NCI-H1105 (cell line): ENCODE measurements at places on chromosomes 7 and 10.

- DNase-seq, result no peak
Observed at GRCh38 chr7:31885171-31885570, 185.0 kb downstream of the PDE1C start.

DNA sequence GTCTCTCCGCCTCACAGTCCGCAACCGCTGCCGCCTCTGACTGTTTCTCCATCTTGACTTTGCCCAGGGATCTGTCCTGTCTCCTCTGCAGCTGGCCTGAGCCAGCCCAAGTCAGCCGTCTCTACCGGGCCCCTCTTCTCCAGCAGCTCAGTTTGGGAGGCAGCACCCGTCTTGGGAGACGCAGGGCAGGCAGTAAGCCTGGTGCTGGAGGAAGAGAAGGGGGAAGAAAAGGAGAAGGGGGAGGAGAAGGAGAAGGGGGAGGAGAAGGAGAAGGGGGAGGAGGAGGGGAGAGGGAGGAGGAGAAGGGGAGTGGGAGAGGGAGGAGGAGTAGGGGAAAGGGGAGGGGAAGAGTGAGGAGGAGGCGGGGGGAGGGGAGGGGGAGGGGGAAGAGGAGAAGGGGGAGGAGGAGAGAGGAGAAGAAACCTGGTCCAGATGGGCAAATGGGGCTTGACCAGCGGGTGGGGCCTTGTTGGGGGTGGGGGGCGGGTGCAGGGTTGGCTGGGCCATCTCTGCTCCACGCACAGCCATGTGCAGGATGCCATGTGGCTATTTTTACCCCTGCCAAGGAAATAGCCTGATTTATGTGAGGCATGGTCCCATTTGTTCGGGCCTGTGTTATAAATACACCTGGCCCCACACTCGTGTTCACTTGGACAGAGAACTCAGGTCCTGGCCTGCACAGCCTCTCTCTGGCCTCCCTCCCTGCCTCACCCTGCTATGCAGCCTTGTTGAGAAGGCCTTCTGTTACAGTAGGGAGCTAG is 35.9 kb upstream of the FZD9 start:
- no peak for DNase-seq

DNA sequence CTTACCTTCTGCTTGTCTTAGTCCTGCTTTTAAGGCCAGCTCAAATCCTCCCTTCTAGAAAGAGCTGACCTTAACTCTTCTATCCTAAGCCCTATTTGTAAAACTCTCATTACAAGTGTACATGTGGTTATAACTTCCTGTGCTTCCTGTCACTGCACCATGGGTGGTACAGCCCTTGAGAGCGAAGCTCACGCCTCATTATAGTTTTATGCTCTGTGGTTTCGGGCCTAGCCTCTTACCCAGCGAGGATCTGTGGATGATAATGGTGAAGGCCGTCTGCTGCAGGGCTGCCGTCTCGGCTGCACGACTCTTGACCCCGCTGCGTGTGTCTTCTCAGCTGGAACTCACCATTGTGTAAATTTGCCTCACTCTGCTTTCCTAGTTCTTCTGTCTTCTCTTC is 74.6 kb downstream of the CUL1 start:
- DNase-seq, result no peak

DNA sequence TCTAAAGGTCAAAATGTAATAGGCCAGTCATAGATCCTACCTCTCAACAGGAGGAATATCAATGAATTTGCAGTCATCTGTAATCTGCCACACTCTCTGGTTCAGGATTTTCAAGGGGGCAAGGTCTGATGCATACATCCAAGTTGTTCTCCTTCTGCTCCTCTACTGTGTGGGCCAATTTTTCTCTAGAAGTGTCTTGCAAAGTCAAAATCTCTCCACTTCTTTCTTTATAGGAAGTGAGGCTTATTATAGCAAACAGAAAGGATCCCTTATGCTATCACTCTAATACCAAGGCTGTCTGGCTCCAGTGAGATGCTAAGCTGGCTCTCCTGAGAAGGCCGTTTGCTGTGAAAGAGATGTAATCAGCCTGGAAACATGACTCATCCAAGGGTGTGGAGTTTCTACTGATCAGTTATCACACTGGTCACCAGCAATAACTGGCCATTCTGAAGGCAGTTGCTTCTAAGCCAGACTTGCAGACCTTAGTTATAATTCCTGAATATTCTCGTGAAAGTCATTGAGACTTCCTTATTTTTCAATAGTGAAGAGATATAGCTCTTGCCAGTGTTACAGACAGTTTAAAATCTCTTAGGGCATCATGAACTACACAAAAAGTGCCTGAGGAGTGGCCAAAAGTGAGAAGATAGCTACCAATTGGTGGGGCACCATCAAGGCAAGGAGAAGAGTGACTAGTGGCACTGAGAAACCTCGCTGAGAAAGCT is 43.2 kb upstream of the LRGUK start:
- no peak for DNase-seq

DNA sequence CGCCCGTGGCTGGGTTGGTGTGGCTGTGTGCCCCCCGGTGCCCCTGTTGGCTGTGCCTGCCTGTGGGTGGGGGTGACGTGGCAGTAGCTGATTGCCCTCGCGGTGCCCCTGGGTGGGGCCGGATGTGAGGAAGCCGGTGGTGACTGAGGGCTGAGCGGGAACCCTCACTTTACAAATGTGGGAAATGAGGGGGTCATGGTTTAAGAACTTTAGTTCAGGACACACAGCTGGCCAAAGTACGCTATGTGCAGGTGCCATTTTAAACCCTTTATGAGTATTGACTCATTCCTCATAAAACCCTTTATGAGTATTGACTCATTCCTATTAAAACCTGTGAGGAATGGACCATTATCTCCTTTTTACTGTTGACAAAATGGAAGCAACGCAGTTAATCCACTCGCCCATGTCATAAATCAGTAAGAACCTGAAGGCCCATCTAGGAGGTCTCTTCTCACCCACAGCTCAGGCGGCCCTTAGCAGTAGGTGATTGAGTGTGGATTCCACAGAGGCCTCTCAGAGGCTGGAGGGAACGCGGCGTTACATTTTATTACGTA is 290.1 kb upstream of the COBL start:
- no peak for DNase-seq

DNA sequence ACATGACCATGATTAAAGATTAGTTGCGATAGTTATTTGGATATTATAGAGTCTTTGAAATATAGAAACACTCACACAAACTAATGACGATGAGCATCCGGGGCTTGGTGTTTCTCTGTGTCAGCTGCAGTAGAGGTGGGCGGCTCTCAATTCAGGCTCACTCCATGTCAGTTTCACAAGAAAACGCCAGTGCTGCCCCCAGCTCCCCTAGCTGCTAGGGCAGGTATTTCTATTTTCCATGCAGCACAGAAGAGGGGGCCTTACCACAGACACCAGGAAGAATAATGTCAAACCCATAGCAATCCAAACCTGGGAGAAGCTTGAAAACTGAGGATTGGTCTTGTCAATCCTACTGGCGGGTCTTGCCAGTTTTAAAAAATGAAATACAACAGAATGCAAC is 197.1 kb downstream of the PHTF2 start:
- no peak for DNase-seq

DNA sequence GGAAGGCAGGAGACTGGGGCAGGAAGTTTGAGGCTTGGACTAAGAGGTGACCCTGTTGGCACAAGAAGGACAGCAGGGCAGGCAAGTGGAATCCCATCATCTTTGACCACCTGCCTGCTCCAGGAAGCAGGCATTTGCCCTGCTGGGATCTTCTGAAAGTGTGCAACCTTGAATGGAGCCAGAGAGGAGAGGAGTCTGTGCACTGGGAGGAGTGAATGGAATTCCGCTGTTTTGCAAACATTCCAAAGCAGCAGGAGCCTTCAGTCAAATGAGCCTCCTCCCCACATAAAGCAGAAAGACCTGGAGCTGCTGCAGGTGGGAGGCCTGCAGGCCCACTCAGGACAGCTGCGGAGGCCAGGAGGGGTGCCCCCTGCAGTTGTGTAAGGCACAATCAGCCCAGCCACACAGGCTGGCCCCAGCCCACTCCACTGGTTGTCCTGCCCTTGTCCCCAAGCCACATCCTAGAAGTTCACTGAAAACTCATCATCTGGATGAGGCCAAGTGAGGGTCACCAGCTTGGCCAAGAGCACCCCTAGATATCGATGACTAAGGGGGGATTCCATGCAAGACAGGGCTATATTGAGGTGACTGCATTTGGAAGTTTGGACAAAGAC is 249.5 kb downstream of the RPS24 start:
- no peak for DNase-seq

DNA sequence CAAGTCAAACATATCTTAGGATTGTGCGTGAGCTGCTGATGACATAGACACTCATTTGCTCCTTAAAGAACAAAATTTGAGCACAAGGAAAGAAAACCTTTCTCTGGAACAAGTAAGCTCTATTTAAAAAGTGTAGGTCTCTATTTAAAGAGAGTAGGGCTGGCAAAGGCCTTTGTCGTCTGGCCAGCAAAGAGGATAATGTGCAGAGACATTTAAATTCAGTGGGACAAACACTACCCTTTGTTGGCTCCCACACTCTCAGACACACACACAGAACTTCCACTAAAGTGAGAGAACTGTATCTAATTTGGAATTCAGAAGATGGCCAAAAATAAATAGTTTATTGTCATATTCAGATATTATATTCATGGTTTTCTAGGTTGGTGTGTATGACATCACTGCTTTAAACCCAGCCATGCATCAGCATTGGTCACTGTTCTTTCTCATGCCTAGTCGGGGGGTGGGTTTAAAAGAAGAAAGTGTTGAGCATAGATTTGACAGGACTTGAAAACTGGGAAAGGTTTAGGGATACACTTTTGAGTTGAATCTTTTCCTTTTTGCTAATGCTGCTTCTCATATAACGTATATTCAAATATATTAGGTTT is 49.5 kb upstream of the HDAC9 start:
- DNase-seq, result no peak

GRCh38 chr10:930625-931325 is 730 bp downstream of the LARP4B start:
- no peak for DNase-seq

DNA sequence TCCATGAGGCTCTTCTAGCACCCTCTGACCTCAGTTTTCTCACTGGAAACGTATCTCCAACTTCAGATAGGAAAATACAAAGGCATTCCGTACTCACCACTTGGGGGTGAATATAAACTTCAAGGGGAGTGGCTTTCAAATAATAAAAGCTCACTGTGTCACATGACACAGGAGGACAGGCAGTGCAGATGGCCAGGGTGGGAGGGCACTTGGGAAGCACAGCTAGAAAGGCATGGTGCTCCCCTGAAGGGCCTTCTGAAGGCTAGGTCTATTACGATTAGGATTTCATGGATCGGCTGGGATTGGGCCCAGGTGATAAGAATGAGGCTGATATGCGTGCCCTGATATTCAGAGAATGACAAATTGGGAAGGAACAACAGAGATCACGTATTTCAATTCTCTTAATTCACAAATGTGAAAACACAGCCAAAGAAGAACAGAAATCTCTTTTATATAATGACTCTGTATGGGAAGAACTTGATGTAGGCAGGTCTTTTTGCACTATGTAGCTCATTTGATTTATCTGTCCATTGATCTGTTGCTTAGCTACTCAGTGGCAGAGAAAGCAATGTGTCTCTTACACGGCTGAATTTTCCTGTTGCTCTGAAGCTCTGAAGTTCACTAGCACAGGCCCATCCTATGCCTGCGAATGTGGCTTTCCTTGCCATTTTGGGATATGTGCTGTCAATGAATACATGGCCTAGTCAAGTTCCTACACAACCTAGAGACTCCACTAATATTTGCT is 83.0 kb downstream of the BEND7 start:
- no peak for DNase-seq

DNA sequence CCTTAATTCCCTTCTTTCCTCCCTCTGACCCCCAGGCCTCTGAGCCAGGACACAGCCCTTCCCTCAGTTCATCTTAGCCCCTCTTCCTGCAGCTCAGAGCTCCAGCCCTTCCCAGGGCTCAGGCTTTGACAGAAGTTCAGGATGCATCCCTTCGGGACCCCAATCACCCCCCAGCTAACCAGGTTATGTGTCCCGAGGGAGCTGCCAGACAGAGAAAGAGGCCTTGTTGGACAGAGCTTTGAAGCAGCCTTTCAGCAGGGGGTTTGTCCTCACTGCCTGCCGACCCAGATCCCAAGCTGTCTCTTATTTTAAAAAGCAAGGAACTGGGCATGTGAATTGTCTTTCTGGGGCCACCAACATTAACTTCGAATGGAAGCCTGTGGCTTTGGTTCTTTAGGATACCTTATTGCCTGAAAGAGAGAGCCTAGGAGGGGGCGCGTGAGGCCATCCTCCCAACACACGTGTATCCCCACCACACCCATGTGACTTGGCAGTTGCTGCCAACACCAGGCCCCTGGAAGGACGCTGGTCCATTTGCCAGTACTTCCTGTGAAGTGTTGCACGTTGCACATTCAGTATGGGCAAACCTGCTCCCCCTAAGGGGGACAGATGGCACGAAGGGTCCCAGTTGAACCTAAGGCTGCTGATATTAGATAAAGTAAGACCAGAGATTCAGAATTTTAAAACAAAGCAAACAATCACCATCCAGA is 858 bp downstream of the CCDC136 start:
- DNase-seq, result no peak

DNA sequence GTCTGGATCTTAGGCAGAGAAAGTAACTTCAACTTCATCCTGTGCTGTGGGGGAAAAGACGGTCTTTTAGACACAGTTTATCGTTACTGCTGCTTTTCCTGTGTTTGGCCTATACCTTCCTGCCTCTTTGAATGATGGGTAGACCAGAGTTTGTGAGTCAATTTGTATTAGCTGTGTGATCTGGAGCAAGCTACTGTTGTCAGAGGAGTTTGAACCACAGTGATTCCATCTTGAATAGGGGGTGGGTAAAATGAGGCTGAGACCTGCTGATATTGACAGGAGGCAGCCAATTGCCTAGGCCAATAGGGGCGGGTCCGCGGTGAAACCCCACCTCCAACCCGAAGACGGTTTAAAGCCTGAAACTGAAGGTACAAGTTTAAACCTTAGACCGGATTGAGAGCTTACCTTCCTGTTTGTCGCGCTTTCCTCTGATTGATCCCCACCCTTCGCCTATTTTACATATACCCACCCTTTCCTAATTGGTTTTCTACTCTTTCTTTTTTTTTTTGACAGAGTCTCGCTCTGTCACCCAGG is 35.8 kb upstream of the EIF4H start:
- DNase-seq, result no peak

DNA sequence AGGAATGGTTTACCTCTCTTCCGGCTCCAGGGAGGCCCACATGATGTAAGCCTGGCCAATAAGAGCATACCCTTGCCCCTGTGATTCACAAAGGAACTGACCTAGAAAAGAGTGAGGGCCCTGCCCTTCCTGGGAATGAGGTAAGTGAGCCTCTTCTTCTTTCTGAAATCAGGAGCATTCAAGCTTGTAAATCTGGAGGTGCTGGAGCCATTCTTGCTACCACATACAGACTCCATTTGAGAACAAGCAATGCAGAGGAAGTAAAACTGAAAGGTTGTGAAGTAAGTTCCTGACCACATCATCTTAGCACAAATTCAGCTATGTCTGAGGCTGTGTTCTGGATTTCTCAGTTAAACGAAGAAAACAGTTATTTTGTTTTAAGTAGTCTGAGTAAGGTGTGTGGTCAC is 132.2 kb downstream of the CD36 start:
- DNase-seq, result no peak
